ENCODE measurements at places on chromosomes 2 and 18.

DNA sequence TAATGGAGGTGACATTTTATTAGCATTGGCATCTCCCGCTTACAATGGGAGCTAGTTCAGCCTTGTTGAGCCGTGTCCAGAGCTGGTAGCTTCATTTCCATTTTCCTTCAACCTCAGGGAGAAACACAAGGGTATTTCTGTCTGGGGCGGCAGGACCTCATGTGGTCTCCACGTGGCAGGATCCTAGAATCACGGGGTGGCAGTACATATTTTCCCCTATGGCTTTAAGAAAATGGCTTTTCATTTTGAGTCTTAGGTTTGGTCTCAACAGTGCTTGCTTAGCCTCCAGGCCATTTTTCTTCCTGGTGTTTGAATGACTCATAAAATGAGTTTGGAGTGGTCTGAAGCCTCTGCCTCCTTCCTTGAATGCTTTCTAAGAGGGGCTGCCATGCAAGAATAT lies 20.3 kb downstream of the CABLES1 start:
- no peak for DNase-seq

- DNase-seq, result no peak
Observed at GRCh38 chr2:184520441-184520840, 77.9 kb upstream of the ZNF804A start.

GRCh38 chr2:118443596-118443995 lies 355.3 kb downstream of the INSIG2 start:
- no peak for DNase-seq

DNA sequence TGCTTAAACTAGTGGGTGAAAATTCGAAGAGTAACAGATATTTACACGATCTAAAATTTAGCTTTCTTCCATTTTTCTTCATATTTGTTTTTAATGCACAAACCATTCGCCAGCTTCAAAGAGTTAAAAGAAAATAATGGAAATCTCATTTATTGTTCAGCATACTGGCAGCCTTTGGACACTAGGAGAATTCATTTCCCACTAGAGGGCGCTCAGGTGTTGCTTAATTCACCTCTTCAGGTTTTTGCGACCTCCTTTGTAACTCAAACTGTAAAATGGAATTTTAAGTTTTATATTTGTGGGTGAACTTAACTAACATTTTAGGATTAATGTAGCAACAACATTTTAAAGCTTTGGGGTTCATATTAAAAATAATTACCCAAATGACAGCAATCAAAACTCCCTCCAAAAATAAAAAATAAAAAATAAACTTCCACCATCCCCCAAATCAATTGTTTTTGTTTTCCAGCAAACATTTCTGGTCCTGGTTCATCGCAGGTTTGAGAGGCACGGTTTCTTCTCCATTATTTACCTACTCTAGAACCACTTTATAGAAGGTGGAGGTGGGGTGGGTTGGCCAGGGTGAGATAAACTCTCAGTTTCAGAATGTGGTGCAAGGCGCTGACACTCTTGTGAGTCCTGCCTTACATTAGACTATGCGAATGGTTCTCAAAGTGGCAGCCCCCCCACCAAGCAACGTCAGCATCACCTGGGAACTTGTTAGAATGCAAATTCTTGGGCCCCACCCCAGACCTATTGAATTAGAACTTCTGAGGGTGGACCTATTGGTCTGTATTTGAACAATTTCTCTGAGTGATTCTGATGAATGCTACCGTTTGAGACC lies 24.7 kb upstream of the PNPT1 start:
- peak; percentile 80 for DNase-seq

DNA sequence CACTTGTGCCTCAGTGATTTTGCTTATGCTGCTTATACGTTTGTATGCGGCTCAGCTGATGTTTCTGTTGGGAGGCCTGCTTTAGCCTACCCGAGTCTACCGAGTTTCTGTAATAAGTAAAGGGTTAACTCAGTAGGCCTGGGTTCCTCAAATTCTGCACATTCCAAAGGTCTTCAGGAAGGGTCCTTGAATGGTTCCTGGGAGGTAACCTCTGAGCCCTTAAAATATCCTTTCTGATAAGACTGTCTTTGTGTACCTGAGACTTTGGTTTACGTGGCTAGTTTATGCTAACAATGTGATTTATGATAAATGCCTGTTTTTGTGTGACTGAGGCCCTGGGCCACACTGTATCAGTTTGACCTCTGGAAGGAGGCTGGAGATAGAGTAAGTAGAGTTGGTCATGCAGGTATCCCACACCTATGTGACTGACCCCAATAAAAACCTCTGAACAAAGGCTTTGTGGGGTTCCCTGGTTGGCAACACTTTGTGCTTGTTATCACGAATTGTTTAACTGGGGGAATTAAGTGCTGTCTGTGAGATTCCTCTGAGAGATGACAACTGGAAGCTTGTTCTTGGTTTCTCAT lies 18.9 kb upstream of the PNPT1 start:
- DNase-seq, result no peak

DNA sequence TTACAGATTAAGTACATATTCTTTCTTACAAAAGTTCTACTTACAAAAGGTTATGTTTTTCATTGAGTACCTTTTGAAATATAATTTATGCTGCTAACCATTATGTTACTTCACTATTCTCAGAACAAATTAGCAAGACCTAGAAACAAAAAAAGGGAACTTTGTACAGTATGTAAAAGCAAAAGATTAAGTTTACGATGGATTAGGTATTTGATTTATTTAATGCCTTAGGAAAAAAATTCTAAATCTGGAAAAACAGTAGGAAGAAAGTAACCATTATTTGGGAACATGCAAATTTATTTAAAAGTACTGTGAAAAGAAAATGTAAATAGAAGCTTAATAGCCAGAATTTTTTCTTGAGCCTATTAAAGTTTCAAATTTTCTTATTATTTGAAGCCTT lies 144.6 kb downstream of the AGPS start:
- no peak for DNase-seq

DNA sequence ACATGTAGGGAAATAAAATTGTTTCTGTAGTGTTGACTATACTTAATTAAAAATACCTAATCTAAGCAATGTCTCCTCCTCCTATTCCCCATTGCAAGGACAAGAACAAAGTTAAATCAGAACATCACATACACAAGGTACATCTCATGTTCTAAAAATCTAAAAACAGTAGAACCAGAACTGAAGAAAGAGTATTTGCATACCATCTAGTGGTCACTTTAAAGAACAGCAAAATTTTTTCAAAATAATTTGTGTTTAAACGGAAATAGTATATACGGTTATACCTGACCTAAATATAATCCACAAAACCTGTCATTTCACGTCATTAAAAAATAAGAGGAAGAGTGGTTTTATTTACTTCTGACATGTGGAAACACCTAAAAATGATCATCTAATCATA lies 294.3 kb upstream of the KCNH7 start:
- DNase-seq, result peak; percentile 16

- no peak for DNase-seq
Observed at GRCh38 chr18:1092228-1092627, 187.6 kb downstream of the ADCYAP1 start.

DNA sequence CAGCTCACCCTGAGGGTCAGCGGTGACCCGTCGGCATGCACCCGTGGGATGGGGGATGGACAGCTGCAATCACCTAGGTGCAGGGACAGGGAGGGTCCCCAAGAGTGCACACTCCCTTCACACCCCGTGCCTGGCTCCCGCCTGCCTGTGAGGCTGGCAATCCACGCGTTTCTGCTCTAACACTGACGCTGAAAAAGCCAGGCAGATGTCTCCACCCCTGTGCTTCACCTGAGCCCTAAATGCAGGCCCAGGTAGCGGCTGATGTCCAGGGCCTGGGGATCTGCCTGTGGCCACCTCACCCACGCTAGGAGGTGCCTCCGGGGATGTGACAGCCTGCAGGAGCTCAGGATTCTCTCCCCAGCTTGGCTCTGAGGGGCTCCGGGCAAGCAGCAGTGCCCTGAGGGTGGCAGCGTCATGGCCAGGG lies 212.0 kb upstream of the SALL3 start:
- DNase-seq, result no peak

DNA sequence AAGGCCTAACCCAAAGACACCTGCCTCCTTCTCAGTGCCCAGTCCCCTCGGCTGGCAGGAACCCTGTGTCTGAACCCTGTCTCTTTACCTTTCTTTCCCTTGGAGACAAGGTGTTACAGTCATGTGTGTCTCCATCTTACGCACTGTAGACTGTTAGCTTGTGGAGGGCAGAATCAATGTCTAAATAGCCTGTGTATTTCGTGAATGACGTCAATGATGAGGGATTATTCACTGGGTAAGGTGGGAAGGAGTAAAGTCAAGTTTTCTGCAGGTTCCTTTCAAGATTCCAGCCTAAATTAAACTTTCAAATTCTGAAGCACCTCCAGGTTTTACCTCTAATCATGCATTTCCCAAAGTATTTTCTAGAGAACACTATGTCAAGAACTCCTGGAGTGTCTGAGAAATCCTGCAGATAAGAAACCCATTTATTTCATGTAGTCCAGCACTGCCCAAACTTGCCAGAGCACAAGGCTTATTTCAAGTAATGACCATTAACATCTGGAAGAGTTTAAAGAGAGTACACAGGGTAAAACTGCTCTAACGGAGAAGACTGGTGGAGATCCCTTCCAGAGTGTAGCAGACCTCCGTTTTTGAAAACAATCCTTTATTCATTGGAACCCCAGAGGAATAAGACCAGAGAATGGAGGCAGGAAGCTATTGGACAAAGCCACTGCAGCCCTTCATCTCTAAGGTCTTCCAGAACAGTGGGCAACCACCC lies 72.8 kb downstream of the KCNF1 start:
- DNase-seq, result no peak

DNA sequence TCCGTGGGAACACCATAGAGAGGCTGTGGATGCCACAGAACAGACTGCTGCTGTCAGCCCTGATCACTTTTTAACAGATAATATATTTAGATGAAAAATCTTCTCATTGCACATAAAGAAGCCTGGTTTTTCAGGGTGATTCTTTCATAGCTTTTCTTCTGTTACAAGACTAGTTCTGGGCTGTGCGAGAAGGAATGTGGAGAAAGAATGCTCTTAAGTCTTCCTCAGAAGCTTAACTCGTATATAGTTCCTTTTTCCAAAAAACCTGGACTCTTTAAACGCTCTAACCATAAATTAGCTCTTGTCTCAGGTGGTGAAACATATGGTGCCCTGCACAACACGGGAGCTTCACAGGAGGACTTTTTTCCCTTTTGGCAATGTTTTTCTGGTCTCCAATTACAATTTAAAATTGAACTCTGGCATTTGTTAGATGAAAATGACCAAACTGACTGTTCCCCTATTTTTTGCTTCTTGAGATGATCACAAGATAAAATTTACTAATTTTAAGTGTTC lies 125.9 kb upstream of the SMAD7 start:
- DNase-seq, result no peak

DNA sequence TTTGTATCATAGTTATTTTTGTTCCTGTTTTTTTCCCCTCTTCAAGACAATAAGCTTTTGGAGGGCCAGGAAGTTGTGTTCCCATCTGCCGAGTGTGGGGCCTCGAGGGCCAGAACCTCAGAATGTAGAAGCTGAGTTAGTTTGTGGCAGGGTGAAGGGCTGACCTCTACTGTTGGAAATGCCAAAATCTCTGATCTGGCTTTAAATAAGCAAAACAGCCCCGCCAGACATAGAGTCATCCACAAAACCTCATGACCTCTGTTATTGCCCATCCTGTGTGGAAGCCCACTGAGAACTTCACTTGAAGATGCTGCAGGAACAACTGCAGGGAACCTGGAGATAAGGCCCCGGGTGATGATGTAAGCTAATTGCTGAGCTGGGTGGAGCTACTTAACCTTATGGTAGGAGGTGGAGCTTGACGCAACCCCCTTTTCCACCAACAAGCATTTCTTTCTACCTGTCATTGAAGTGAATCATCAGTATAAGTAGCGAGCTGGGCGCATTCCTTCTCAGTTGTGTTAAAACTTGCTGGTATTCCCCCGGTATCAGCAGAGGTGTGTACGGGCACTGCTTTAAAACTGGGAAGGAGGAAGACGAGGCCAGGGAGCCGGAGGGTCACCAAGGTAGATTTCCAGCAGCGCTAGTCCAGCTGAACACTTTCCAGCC lies 177.2 kb downstream of the NEDD4L start:
- no peak for DNase-seq

GRCh38 chr2:98805412-98806171 lies 74.7 kb upstream of the MGAT4A start:
- no peak for DNase-seq

DNA sequence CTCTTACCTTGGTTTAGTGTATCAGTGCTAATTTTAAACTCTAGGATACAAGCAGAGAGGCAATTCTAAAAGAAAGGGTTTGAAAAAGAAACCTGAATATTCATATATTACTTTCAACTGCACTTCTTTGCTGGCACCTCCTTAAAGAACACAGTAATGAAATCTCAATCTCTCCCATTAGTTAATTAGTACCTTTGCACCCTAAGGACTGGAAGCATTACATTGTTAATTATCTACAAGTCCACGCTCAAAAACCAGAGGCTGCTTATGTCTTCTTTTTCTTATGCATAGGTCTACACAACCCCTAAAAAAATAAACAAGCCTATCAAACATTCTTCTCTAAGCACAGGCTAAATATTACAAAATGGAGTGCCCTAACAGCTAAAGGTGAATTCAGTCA lies 20.2 kb downstream of the EPHA4 start:
- DNase-seq, result no peak

DNA sequence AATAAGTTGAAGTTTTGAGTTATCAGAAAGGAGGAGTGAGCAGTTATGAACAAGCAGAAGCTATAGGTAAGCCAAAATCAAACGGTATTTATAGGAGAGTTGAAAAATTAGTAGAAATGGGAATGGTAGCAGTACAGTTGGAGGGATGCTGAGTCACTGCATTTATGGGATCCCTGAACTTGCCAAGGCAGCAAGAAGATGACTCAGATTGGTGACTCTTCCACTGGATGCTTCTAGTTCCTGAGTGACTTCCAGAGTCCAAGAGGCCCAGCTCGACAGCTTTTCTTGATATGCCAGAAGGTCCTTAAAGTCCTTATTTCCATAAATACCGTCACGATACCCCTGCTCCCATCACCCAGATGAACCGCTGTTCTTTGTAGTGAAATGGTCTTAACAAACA lies 31.1 kb upstream of the ACTR3 start:
- no peak for DNase-seq

- DNase-seq, result no peak
Observed at GRCh38 chr18:44807766-44808165, 127.1 kb downstream of the SETBP1 start.

DNA sequence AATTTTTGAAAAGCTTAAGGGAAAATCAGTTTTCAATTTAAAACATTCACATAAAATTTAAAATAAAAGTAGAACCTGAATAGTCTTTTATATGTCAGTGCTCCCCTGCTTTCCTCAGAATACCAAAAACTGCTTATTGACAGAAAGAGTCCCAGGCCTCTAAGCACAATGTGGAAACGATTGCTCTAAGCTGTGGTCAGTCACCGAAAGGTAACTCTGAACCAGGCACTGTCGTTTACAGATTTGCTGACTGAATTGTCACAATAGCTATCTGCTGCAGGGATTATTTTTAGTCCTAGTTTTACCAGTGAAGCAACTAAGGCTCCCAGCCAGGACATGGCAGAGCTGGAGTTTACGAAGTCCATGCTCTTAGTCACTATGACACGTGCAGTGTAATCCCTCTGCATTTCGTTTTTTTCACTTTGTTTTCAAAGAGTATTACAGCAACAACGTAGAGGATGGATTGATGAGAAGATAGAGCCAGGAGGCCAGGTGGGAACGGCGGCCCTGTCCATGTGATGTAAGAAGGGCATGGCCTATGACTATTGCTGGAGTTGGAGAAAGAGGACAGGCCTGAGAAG lies 28.1 kb upstream of the TMEM247 start:
- DNase-seq, result no peak

GRCh38 chr18:50011813-50012435 lies 183.0 kb downstream of the MYO5B start:
- DNase-seq, result no peak

- no peak for DNase-seq
Observed at GRCh38 chr2:16104949-16105668, 164.8 kb downstream of the MYCN start.
